ENCODE measurements at places on chromosomes 3 and 15.

- H3K27me3 ChIP-seq: no peaks in the 10 kb centered on the region
Observed at GRCh38 chr3:188533612-188534357, 379.8 kb downstream of the LPP start.

DNA sequence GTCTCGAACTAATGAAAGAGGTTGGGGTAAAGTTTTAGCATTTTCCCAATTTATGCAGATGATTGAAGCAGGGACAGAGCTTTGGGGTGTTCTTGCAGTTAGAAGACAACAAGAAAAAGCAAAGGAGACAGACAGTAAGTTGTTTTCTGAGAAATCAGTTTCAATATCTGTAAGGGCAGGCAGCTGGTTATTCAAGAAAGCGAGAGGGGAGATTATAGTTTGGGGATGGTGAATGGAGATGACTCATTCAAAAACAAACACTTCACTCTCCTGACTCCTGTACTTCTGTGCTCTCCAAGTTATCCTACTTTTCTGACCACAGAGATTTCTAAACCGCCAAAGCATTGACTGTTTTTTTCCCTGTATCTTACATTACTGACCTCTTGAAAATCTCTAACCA is 352.0 kb downstream of the GAP43 start:
- no peak overlapping the region for H3K27ac ChIP-seq
- H3K27me3 ChIP-seq: no peaks in the 10 kb centered on the region
- H3K36me3 ChIP-seq: no peaks in the 10 kb centered on the region

DNA sequence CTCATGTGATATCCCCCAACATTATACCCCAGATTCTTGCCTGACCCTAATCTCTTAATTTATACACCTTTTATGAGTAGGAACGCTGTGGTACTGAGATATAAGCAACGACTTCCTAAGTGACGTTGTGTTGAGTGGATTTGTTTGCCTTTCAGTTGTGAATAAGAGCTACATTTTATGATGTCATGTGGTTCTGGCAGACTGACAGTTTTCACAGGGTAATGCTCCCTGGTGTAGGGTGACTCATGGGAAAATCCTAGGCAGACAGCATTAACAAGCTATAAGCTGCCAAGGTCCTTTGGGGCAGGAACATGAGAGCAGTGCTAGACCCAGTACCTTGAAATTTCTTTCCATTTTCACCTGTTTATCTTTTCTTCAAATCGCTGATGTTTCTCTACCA is 11.2 kb downstream of the C3orf52 start:
- no peak for DNase-seq
- H3K27me3 ChIP-seq: no peaks in the 10 kb centered on the region
- no peaks in the 10 kb centered on the region for H3K36me3 ChIP-seq
- peaks cover 23% of the 10 kb centered on the region for H3K4me1 ChIP-seq
- no peak overlapping the region for H3K4me3 ChIP-seq

- no peaks in the 10 kb centered on the region for H3K27me3 ChIP-seq
- H3K27ac ChIP-seq: no peak overlapping the region
- no peaks in the 10 kb centered on the region for H3K4me1 ChIP-seq
- no peak for DNase-seq
- no peaks in the 10 kb centered on the region for H3K36me3 ChIP-seq
- no peak overlapping the region for H3K4me3 ChIP-seq
Observed at GRCh38 chr15:25512957-25513356, 74.1 kb upstream of the UBE3A start.

GRCh38 chr15:66390678-66391077 is 4.0 kb downstream of the MAP2K1 start:
- H3K36me3 ChIP-seq: peaks cover 18% of the 10 kb centered on the region
- peak overlapping the region; percentile 84 for H3K27ac ChIP-seq
- no peaks in the 10 kb centered on the region for H3K27me3 ChIP-seq

GRCh38 chr3:30682434-30683155 is 76.2 kb downstream of the TGFBR2 start:
- H3K4me3 ChIP-seq: peak overlapping the region; percentile 9
- H3K27ac ChIP-seq: peak overlapping the region; percentile 82
- H3K36me3 ChIP-seq: peaks cover 91% of the 10 kb centered on the region
- H3K4me1 ChIP-seq: peaks cover 66% of the 10 kb centered on the region
- no peaks in the 10 kb centered on the region for H3K27me3 ChIP-seq

GRCh38 chr15:63140936-63141335 is 16.3 kb downstream of the RPS27L start:
- no peaks in the 10 kb centered on the region for H3K27me3 ChIP-seq
- H3K4me3 ChIP-seq: no peak overlapping the region
- H3K36me3 ChIP-seq: peaks cover 34% of the 10 kb centered on the region
- DNase-seq: no peak
- no peak overlapping the region for H3K27ac ChIP-seq
- H3K4me1 ChIP-seq: peaks cover 4% of the 10 kb centered on the region

DNA sequence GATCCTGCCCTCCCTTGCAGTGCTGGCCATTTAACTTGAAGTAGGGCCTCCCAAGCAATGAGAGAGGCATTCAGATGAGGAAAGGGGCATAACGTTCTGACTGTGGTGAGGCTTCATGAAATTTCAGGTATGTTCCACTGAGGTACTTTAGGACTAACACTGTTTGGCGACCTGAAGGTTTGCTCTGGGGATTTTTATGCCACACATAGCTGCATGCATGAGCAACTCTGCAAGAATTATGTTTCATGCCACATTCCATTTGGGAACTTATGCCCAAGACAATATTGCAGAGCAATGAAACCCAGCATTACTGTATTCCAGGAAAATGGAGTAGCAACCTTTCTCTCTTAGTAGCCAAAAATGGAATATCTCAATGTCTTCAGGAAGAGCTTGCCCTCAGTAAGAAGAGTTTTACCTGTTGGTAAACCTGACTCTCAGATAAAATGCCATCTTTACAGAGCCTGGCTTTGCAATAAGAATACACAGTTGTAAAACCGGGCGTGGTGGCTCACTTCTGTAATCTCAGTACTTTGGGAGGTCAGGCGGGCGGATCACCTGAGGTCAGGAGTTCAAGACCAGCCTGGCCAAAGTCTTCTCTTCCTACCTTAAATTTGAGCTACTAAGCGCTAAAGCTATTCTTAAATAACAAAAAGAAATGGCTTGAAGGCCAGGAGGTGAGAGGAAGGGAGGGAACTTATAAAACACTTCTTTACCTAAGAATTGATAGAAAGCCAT is 16.7 kb upstream of the TBL1XR1 start:
- no peak for DNase-seq
- no peaks in the 10 kb centered on the region for H3K36me3 ChIP-seq
- no peaks in the 10 kb centered on the region for H3K27me3 ChIP-seq

- H3K27ac ChIP-seq: no peak overlapping the region
- H3K27me3 ChIP-seq: peaks cover 5% of the 10 kb centered on the region
- DNase-seq: no peak
- no peaks in the 10 kb centered on the region for H3K4me1 ChIP-seq
- H3K36me3 ChIP-seq: no peaks in the 10 kb centered on the region
- no peak overlapping the region for H3K4me3 ChIP-seq
Observed at GRCh38 chr3:151751161-151751560, 17.4 kb downstream of the AADACL2 start.

DNA sequence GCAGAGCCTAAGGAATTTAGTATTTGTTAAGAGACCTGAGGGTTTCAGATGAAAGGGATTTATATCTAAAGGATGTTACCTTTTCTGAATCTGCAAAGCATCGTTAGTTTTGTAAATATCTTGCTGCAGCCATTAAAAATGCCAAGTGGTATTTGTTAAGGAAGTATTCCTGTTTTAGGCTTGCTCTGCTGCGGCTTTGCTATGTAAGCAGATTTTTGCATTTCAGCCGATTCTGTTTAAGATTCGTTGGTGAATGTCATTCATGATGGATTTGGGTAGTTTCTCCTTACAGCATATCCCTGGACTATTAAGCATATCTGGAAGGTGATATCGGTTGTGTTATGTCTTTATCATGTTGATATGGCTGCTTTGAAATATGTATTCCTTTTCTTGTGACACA is 1.0 kb downstream of the USP8 start:
- H3K27me3 ChIP-seq: no peaks in the 10 kb centered on the region
- peak overlapping the region; percentile 90 for H3K4me3 ChIP-seq
- peaks cover 51% of the 10 kb centered on the region for H3K4me1 ChIP-seq
- H3K27ac ChIP-seq: peak overlapping the region; percentile 89

DNA sequence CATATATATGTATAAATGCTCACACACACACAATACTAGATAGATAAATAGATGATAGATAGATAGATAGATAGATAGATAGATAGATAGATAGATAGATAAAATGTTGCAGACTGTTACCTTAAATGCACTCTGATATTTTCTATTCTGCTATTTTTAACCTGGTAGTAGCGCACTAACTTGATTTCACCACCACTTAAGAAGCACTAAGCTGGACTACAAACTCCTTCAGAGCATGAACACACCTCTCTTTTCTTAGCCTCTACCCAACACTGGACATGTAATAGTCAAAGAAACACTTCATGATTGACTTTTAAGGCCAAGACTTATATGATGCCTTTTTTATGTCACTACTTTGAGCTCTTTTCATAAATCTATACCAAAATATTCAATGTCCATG is 304.6 kb upstream of the UBE2E2 start:
- H3K36me3 ChIP-seq: no peaks in the 10 kb centered on the region
- H3K27ac ChIP-seq: no peak overlapping the region
- peaks cover 10% of the 10 kb centered on the region for H3K27me3 ChIP-seq
- H3K4me3 ChIP-seq: no peak overlapping the region
- H3K4me1 ChIP-seq: no peaks in the 10 kb centered on the region

DNA sequence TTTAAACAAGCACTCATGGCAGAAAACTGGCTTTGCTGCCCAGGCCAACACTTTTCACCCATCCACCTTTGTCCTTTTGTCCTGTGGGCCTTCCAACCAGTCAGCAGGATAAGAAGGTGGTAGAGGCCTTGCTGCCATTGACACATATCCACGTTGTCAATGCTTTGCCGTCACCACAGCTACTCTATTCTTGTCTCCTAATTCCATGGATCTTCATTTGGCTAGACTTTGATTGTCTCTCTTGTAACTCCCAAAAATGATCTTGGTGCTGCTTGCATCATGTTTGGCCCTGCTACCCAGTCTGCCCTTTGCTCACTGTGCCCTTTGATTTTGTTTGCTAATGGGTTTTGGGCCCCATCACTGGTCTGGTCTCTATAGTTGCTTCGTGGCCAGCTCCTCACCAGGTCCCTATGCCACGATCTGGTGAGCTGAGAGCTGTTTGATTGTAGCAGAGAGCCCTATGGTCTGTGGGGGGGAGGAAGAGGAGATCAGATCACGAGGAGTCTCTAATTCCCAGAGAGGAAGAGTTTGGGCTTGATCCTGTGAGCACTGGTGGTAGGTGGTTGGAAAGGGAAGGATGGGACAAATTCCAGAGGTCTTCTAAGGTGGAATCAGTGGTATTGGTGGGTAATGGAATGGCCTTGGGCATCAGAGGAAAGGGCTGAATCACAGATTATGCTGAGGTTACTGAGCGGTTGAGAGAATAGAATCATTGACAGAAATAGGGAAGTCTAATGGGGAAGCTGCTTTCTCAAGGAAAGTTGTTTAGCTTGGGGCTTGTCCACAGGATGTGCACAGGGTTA is 40.3 kb downstream of the ABHD2 start:
- H3K4me3 ChIP-seq: no peak overlapping the region
- no peaks in the 10 kb centered on the region for H3K27me3 ChIP-seq
- H3K4me1 ChIP-seq: peaks cover 13% of the 10 kb centered on the region
- DNase-seq: no peak
- H3K36me3 ChIP-seq: peaks cover 36% of the 10 kb centered on the region
- H3K27ac ChIP-seq: no peak overlapping the region

DNA sequence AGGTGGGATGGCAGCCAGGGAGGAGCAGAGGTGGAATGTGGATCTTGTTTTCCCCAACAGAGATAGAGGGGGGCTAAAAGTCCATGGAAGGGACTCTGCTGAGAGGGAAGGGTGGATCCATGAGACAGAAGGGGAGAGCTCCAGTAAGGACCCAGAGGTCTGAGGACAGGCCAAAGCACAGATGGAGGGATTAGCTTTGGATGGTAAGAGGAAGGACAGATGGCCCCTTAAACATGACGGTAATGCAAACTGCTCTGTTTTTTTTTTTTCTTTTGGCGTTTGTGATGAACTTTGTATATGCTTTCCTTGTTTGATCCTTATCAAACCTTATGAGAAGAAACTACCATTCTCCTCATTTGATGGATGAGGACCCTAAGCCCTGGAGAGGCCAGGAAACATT is 96.2 kb downstream of the IGF1R start:
- H3K4me1 ChIP-seq: peaks cover 8% of the 10 kb centered on the region
- no peak for DNase-seq
- no peaks in the 10 kb centered on the region for H3K27me3 ChIP-seq
- no peak overlapping the region for H3K4me3 ChIP-seq
- H3K27ac ChIP-seq: no peak overlapping the region

DNA sequence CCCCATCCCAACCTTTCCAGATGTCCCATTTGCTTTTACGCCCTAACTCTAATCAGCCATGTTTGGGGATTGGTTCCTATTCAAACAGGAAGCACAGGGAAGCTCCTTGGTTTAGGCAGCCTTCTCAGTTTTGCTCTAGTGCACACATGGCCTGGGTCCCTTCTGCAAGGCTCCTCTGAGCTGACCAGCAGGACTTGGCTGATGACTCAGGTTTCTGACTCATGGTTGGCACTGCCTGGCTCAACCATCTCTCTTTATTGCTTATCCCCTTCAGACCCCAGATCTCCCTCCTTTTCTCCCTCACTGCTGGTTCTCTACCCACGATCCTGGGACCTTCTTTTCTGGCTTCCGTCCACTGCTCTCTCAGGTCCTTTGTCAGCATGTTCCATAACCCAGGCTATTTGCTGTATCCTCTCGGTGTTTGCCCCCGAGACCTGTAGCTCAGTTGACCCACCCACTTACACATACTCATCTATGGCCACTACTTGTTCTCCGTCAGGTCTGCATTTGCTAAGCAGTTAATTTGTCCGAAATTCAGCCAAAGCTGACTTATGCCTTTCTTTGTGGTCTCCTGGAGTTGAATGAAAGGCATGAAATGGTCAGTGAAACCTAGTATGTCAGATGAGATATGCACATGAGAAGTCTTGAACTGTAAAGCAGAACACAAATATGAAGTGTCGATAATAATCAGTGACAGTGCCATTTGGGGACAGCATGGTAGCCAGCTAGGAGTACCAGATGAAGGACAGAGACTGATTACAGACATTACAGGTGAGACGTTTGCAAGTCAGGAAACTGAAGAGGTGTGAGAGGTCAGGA is 323.5 kb upstream of the ROPN1 start:
- H3K4me3 ChIP-seq: no peak overlapping the region
- H3K36me3 ChIP-seq: no peaks in the 10 kb centered on the region

GRCh38 chr3:141383555-141384129 is 15.3 kb downstream of the ZBTB38 start:
- no peaks in the 10 kb centered on the region for H3K36me3 ChIP-seq
- H3K4me3 ChIP-seq: peak overlapping the region; percentile 83

GRCh38 chr3:23431764-23432163 is 228.6 kb downstream of the UBE2E2 start:
- no peak overlapping the region for H3K4me3 ChIP-seq
- no peaks in the 10 kb centered on the region for H3K27me3 ChIP-seq
- peaks cover 36% of the 10 kb centered on the region for H3K4me1 ChIP-seq
- H3K27ac ChIP-seq: no peak overlapping the region
- H3K36me3 ChIP-seq: no peaks in the 10 kb centered on the region

GRCh38 chr15:94235646-94236045 is 4.3 kb downstream of the MCTP2 start:
- peak overlapping the region; percentile 59 for H3K27ac ChIP-seq
- H3K36me3 ChIP-seq: peaks cover 17% of the 10 kb centered on the region
- H3K27me3 ChIP-seq: no peaks in the 10 kb centered on the region

GRCh38 chr3:27724459-27725197 is 2.5 kb upstream of the EOMES start:
- no peaks in the 10 kb centered on the region for H3K36me3 ChIP-seq
- H3K4me1 ChIP-seq: peaks cover 38% of the 10 kb centered on the region
- peaks cover 75% of the 10 kb centered on the region for H3K27me3 ChIP-seq
- no peak overlapping the region for H3K27ac ChIP-seq
